ENCODE measurements at places on chromosomes 4 and X.

DNA sequence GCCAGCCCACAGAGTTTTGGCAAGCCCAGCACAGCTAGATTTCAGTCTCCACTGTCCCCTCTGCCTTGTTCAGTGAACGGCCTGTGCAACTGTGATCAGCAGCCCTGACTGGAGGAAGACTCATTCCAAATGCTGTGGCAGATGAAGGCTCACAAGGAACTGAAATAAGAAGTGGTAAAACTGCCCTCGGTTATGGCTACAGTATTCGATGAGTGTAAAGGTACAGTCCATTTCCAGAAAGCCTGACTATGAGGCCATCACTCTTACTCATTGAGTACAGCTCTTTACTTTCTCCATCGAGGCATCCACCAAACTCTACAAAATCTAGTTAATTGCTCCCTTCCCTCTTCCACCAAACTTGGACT lies 69.1 kb downstream of the RHOH start:
- no peak for DNase-seq

GRCh38 chrX:69027181-69028005 lies 137.9 kb downstream of the PJA1 start:
- no peak for DNase-seq

- no peak for DNase-seq
Measured at GRCh38 chrX:50697691-50698090, 116.3 kb downstream of the SHROOM4 start.

DNA sequence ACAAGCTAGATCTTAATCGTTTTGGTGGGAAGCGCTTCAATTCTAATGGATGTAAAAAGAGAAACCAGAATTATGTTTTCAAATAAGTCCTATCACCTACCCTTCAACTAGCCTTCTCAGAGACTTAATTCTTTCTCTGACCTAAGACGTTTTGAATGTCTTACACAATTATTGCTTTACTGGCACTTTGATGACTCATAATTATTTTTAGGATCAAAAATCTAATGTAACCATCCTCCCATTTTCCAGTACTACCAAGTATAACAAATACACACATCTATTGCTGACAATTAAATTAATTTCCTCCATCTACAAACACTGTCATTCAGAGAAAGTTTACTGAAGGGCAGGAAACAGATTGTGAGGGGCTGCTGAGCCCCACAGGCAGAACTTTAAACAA lies 108.6 kb downstream of the PPP3CA start:
- DNase-seq, result no peak

GRCh38 chr4:112147697-112148096 lies 2.4 kb downstream of the FAM241A start:
- DNase-seq, result no peak

- DNase-seq, result no peak
Measured at GRCh38 chr4:69888336-69888735, 28.4 kb upstream of the SULT1E1 start.

GRCh38 chr4:168908093-168908492 lies 102.0 kb downstream of the CBR4 start:
- no peak for DNase-seq

DNA sequence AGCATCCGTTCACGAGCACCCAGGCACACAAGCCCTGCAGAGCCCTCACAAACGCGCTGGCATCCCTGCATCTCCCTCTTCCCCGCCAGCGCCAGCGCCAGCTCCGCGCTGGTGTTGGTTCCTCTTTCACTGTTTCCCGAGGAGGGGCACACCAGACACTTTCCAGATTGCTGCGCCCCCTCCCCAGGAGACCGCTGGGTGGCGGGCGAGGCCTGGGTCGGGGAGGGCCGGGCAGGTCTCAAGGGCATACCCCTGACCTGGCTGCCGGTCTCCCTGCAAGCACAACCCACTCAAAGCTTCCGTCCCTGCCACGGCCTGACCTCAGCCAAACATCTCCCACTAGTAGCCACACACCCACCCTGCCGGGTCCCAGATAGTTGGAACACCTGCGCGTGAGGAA lies 2.2 kb upstream of the NKX1-1 start:
- no peak for DNase-seq

DNA sequence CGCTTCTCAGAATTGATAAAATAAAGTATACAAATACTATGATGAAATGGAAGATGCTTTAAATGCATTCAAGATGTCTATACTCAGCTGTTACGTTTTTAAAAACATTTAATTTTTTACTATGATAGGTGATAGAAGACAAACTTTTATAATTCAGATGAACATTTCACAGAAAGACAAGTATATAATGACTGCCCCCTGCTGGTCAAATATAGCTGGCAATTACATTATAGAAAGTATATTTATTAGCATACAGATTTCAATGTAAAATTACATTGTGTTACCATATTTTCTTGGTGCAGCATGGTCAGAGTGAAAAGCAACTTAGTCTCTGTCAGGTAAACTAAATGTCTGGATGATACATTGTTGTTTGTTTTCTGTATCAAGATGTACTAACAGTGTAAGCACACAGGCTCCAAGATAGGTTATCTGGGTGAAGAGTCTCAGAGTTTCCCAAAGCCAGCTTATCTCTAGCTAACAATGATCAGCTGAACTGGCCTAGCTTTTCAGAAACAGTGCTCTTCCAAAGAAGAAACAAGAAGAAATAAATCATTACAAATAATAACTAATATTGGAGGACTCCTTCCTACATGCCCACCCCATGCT lies 54.1 kb downstream of the SRPX start:
- DNase-seq, result no peak

DNA sequence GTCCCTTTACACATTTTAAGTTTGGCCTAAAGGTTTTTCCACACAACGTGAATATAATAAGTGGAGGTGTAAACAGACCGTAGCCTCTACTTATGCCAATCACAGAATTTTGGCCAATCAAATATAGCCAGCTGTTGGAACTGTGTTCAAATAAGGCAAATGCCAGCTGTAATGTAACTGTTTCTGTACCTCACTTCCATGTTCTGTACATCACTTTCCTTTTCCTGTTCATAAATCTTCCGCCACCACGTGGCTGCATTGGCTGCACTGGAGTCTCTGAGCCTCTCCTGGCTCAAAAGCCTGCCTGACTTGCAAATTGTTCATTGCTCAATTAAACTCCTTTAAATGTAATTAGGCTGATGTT lies 105.1 kb upstream of the SMIM31 start:
- no peak for DNase-seq

DNA sequence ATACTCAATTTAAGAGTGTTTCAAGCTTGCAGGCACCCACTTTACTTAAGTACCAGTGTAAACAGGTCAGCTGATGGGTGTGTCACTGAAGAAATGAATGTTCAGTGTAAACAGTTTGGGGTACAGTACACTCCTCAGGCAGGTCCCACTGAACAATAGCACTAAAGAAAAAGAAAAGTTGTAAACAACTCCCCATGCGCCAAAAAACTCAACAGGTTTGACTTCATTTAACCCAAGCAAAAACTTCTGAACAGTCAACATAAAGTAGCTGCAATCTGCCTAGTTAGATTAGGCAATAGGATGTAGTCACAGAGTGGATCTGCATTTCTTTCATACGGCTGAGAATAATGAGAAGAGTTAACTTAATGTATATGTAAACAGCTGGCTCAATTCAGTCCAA lies 93.2 kb downstream of the FAM13A start:
- no peak for DNase-seq

GRCh38 chrX:107684956-107685385 lies 56.7 kb downstream of the PRPS1 start:
- DNase-seq, result no peak

DNA sequence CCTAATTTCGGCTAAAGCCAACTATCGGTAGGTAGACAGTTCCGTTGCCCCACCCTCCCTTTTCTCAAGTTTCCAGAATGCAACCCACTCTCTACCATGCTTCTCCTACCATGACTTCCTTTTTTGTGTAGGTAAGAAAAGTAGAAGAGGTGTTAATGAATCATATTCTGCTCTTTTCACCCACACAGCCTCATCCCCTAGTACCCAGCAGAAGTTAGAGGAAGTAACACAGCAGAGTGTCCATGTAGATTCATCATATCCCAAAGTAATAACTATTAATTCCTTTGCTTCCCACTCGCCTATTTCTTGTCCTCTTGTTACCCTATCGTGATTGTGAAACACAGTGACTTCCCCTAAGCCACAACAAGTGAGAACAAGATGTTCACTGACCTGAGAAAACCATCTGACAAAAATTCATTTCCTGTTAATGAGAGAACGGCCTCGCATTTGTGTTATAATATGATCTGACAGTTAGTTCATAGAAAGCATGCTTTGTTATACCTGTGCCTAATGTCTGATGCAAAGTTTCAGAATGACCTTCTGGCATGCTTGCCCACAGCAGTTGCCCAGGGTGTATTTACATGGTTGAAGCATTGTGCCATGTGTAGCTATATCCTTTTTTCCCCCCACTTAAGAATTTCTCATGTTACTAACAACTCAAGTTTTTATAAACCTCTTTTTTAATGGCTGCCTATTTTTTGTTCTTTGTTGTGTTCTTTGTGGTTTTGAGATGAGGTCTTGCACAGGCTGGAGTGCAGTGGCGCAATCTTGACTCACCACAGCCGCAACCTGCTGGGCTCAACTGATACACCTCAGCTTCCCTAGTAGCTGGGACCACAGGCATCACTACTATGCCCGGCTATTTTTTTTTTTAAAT lies 185.6 kb downstream of the RAP1GDS1 start:
- no peak for DNase-seq

DNA sequence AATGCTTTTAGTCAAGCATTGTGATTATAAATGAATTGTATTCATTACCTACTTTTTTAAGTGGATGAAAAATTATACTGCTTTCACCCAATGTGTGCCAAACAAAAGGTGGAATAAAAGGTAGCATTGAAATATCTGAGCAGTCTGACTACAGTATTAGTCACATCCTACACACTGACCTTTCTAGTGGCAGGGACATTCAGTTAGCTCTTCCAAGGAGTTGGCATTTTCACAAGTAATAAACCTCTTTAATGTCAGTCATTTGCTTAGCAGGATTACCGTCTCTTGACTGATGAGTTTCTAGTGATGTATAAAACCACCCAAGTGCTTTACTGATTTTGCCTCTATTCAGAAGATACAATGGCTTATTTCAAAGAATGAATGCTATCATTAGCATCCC lies 687.9 kb downstream of the ARAP2 start:
- no peak for DNase-seq

- no peak for DNase-seq
Measured at GRCh38 chr4:38082424-38083385, 122.5 kb downstream of the PTTG2 start.

- DNase-seq, result no peak
Measured at GRCh38 chr4:32477518-32477917, 1757.3 kb downstream of the PCDH7 start.

DNA sequence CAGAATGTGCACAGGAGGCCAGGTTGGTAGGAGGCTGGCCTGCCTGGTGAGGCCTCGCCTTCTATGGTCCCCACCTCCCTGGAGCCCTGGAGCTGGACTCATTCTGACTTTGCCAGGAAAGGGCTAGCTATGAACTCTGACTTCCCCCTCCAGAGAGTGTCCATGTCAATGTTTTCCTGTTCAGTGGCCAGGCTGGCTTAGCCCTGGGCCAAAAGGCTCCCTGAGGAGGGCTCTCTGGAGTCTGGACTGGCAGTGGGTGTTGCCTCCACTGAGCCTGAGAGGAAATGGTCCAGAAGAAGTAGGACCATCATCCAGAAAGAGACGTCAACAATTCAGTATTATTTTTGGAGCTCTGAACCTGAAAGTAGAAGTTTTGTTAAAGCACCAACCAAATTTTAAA lies 178.7 kb downstream of the CHIC2 start:
- DNase-seq, result no peak

DNA sequence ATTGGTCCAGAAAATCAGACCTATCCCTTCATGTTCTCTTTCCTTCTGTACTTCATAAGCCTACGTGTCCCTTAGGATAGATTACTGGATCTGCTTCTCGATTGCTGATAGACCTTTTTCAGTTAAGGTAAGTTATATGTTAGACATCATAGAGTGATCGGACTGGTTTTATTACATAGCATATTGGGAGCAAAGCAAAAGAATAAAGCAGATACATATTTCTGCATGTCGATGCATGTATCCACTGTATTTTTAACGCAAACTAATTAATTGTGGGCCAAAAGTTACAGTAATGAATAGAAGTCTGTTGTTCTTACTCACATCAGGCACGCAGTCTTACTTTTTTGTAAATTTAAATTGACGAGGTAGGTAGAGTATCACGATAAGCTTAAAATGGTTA lies 106.4 kb downstream of the SLIT2 start:
- no peak for DNase-seq

GRCh38 chrX:153440556-153441135 lies 5.2 kb downstream of the TREX2 start:
- no peak for DNase-seq

DNA sequence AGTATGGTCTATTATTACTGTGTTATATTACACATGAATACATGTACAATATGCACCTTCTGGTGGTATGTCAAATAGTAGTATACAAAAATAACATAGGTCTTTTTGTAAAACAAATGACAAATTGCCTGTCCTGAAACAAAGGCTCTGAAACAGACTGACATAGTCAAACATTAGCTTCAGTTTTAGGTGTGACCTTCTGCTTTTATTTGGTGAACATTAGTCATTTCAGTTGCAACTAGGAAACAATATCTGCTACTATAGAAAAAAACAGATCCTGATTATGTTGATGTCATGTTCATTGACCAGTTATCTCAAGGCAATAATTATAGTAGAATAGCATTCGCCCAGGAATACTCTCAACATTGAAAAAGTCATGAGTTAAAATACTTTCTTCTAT lies 123.0 kb downstream of the CHRNA9 start:
- DNase-seq, result no peak

DNA sequence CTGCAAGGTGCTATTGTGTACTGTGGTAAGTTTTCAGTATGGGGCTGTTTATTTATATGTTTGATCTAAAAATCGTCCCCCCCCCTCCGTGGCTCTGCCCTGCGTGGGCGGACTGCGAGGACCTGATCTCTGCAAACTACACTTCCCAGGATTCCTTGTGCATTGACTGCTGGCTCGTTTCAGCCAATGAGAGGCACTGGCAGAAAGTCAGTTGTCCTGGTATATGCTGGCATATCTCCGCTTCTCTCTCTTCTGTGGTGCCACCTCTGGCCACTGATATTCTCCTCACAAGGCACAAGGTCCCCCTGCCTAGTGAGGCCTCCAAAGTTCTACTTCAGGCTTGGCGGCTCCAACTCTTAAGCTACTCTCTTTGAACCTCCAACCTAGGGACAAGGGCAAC lies 168.8 kb upstream of the ZFP42 start:
- no peak for DNase-seq

DNA sequence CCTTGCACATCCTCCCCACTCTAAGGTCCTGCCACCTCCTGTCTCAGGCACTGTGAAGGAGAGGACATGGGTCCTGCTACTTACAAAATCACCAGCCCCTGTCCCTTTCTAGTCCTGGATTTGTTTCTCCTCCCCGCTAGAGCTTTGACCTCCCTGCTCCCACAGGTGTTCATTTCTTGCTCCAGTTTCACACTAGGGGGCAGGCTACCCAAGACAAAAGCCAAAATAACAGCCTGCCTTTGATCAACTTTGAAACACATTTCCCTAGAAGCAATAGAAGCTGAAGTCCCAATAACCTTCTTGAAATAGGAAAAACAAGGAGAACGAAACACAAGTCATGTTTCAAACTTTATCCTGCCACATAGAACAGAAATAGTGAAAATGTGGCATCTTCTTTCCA lies 164.4 kb downstream of the QDPR start:
- no peak for DNase-seq

- DNase-seq, result no peak
Measured at GRCh38 chr4:149857446-149857845, 41.8 kb upstream of the IQCM start.

- DNase-seq, result no peak
Measured at GRCh38 chr4:76293772-76294171, 12.8 kb upstream of the STBD1 start.

GRCh38 chrX:123504047-123504446 lies 228.8 kb downstream of the THOC2 start:
- DNase-seq, result no peak
